ENCODE measurements at places on chromosomes 3 and 15.

- no peak for DNase-seq
Observed at GRCh38 chr15:99431661-99432091, 134.1 kb upstream of the MEF2A start.

- DNase-seq: no peak
Observed at GRCh38 chr3:46116996-46117395, 89.7 kb upstream of the XCR1 start.

DNA sequence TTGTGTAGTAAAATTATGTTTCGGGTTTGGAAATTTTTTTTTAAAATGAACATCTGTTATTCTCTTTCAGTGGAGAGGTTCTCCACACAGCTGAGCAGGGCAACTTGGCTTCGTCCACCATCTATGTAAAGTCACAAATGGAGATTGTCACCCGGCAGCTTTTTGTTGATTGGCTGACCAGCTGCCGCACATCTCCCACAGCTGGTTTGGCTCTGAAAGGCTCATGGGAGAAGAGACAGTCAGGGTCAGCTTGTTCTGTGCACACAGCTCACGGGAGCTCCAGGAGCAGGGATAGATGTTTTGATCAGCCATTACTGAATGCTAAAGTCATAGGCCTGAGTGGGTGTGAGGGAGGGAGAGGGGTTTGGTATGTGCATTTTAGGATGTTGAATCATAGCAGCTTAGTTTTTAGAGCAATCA lies 12.9 kb upstream of the CCDC80 start:
- DNase-seq: no peak

DNA sequence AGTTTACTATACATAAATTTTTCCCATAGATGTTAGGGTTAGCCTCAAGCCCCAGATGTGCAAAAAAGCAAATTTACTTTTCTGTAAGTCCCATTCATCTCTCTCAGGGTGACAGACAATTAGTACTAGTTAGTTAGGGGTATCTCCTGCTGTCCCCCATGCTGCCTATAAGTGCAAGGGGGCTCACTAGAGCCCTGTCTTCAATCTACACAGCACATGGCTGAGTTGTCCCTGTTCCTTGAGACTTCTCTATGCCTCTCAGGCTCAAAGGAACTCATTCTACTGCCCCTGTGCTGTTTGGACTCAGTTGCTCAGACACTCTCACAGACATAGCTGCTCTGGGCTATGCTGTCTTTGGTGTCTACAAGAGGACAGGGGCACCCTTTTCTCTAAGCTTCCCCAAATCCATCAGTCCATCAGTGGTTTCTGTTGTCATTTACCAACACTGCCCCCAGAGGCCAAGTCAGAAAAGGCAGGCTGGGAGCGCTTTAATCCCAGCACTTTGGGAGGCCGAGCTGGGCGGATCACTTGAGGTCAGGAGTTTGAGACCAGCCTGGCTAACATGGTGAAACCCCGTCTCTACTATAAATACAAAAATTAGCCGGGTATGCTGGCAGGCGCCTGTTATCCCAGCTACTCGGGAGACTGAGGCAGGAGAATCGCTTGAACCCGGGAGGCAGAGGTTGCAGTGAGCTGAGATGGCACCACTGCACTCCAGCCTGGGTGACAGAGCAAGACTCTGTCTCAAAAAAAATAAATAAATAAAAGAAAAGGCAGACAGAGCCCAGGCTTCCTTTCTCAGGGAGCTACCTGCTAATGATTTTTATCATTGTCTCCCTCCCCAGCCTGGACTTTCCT lies 31.4 kb upstream of the PRTG start:
- no peak for DNase-seq

GRCh38 chr3:48155122-48155521 lies 33.1 kb downstream of the CDC25A start:
- no peak for DNase-seq

- DNase-seq: no peak
Observed at GRCh38 chr3:13141991-13142412, 68.8 kb upstream of the IQSEC1 start.

- DNase-seq: no peak
Observed at GRCh38 chr3:61687206-61687605, 125.8 kb downstream of the PTPRG start.

- DNase-seq: peak; percentile 78
Observed at GRCh38 chr3:197224034-197224444, 74.4 kb downstream of the DLG1 start.

DNA sequence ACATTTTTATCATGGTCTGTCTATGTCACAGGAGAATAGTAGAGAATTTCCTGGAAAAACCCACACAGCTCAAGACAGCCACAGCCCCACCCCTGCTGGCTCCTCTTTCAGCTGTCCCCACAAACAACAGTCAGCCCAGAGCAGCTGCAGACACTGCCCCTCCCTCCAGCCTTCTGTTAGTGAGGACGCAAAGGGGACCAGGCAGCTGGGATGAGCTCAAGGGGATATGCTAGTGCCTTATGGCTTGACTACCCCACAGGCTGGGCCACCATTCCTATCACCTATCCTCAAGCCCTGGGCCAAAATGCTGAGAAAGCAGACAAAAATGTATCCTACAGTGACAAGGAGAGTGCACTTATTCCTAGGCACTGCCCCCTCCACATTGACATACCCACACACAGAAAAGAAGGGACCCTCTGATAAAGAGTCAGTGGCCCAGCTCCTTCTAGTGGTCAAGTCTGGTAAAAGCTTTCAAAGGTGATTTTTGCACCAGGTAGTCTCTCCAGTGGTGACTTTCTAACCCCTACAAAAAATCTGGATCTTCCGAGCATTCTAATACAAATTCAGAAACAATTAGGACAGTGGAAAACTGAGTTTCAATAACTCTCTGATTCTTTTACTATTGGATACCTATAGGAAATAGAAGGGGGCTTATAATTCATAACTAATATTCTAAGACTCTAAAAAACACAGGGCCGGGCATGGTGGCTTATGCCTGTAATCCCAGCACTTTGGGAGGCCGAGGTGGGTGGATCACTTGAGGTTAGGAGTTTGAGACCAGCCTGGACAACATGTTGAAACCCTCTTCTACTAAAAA lies 3.0 kb upstream of the MAP1A start:
- no peak for DNase-seq

GRCh38 chr15:56032373-56032772 lies 39.0 kb upstream of the NEDD4 start:
- no peak for DNase-seq

GRCh38 chr3:36923523-36923943 lies 21.3 kb downstream of the TRANK1 start:
- DNase-seq: no peak

- peak; percentile 88 for DNase-seq
Observed at GRCh38 chr15:22904736-22905135, 66.3 kb downstream of the NIPA2 start.

GRCh38 chr3:81891055-81891895 lies 129.8 kb upstream of the GBE1 start:
- DNase-seq: no peak

DNA sequence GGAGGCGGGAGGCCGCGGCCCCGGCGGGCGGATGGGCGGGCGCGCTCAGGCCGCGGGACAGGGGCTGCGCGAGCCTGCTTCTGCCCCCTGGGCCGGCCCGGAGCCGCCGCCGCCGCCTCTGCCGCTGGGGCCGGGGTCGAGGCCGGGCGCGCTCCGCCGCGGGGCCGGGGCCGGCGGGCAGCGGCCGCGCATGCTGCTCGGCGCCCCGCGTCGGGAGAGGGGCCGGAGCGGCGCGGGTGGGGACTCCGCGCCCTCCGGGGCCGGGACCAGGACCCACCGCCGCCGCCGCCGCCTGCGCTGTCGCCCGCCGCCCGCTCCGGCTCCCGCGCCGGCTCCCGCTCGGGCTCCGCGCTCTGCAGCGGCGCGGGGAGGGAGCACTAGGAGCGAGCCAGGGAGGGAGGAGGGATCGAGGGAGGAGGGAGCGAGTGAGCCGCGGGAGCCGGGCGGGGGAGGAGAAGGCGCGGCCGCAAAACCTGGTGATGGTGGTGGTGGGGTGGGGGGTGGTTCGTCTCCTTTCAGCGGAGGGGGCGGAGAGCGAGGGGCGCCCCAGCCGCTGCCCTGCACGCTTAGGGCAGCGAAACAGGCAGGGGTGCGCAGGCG lies at the start of gene LINGO1:
TSS of gene LINGO1 (minus strand) at position 379 of the 600 bp plus-strand sequence. CDS start 597 bp downstream, outside the sequence.
- no peak for DNase-seq

DNA sequence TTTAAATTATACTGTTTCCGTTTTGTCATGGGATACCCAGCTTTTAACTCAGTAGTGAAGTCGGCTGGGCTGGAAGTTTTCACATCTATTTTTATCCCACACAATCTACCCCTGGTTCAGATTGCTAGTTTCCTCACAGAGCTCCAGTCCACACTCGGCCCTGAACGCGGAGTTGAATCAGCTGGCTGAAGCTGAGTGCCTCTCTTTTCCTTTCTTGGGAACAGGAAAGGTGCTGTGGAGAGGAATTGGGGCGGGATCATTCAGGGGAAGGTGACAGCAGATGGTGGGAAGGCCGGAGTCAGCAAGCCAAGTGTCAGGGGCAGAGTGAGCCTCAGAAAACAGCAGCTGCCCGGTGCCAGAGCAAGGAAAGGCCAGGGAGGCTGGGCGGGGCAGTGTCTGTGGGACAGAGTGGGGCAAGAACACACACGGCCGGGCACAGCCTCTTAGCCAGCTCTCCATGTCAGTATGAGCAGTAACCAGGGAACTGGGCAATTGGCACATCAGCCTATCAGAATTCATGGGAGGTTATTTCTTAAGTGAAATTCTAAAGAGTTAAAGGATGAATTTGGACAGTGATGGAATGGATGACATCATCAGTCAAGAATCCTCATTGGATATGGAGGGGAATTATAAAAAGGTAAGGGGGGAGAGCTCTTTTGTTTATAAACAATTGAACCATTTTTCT lies 135.7 kb upstream of the IL12A start:
- DNase-seq: peak; percentile 31

GRCh38 chr3:187165144-187165543 lies 25.8 kb upstream of the RPL39L start:
- peak; percentile 56 for DNase-seq

GRCh38 chr15:90165659-90166489 lies 35.3 kb upstream of the SEMA4B start:
- DNase-seq: peak; percentile 50

- no peak for DNase-seq
Observed at GRCh38 chr15:76073554-76073953, 13.8 kb downstream of the TMEM266 start.

GRCh38 chr15:95291898-95292472 lies 1038.5 kb upstream of the NR2F2 start:
- peak; percentile 7 for DNase-seq

GRCh38 chr15:67050522-67051087 lies 14.8 kb upstream of the SMAD3 start:
- DNase-seq: no peak

DNA sequence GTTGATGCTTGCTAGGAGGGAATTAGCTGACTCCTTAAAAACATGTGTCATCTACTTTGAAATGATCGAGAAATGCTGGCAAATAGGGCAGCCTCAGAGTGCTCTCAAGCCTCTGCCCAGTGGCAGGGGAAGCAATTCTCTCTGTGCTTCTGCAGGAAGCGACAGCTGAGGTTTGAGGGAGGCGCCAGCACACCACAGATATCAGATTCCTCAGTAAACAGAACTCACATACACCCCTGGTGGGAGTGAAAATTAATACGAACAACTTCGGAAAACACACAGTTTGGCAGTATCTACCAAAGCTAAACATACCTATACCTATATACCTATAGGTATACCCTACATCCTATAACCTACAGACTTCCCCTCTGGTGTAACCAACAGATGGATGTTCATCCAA lies 61.3 kb downstream of the NSMCE3 start:
- DNase-seq: no peak

DNA sequence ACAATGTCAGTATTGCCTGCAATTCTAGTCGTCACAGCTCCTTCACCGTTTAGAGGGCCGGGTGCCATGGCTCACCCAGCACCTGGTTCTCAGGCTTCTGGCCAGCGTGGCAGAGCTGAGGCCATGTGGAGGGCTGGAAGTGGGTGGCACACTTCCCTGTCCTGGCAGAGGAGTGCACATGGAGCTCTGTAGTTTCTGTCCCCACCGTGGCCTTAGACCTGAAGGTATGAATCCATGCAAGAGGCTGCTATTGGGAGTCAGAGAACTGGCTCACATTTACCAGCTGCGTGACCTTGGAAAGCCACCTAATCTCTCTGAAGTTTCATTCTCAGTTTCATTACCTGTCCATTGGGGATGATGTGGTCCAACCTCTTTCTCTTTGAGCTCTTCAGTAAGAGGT lies 22.2 kb downstream of the EPHB1 start:
- DNase-seq: no peak

- no peak for DNase-seq
Observed at GRCh38 chr3:80472459-80472858, 704.7 kb upstream of the ROBO1 start.

DNA sequence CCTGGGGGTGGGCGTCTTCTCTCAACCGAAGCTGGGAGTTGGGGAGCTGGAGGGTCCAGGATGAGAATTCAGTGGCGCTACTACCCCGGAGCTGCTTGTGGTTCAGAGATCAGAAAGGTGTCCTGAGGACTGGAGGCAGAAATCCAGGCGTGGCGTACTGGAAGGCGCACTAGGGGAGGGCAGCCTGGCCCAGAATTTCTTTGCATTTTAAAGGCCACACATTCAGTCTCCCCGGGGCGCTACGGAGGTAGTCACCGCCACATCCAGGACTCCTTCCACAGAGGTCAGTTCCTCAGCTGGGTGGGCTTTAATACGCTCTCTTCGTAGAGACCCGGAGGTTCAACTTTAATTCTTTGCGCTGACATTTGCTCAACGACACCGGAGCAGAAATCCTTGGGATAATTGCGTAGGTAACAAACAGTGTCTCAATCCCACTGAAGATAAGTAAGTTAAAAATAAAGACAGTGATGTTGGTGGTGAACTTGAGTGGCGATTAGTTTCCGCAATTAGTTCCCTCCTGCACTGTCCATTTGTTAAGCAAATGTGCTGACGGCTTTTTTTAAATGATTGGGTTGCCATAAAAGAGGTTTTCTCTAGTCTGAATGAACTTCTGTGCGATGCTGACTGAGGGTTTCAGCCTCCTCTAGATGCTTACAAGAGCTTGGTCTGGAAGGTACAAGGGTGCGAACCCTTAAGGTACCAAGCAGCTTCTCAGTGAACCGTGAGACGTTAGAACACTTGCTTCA lies 535 bp downstream of the MCTP2 start:
- DNase-seq: no peak

- no peak for DNase-seq
Observed at GRCh38 chr3:8863891-8864290, 94.5 kb upstream of the OXTR start.

GRCh38 chr3:186162221-186162620 lies 53.3 kb upstream of the ETV5 start:
- no peak for DNase-seq

Data from NCI-H446 (cell line).